ENCODE measurements at places on chromosomes 7 and 10. TPM values are rescaled to one million over a fixed set of nuclear protein-coding genes. Genes with fewer than 3 reads are reported as not detected.

- no peak overlapping the region for H3K27ac ChIP-seq
- H3K36me3 ChIP-seq: no peaks in the 10 kb centered on the region
- no peaks in the 10 kb centered on the region for H3K27me3 ChIP-seq
- no peak overlapping the region for H3K4me3 ChIP-seq
- DNase-seq: no peak
Observed at GRCh38 chr7:100191775-100192174, 14.1 kb downstream of the STAG3 start.

DNA sequence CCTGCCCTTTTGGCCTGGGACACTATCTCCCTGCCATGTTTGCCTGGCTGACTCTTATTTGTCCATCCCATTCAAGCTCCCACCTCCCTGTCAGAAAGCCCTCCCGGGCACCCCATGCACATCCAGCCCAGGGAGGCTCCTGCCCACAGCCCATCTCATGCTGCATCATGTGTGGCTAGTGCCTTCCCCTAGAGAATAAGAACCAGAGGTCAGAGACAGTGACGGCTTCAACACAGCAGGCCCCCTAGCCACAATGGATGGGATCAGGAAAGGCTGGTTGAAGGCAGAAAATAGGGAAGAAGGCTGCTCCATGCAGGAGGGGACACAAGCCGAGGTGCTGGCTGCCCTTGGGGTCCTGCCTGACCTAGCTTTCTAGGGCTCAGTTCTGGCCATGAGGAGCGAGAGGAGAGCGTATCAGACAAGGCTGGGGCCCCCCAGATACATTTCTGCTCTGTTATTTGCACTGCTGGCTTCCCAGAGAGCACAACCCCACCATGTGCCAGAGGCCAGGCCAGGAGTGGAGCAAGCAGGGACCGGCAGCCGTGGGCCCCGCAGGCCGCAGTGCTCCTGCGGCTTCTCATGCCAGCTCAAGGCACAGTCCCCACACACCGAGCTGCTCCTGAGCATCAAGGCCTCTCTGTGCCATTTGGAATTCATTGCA lies 161.1 kb upstream of the ZMIZ1 start:
- DNase-seq: no peak
- no peak overlapping the region for H3K4me3 ChIP-seq
- no peaks in the 10 kb centered on the region for H3K4me1 ChIP-seq
- H3K36me3 ChIP-seq: no peaks in the 10 kb centered on the region

- H3K27me3 ChIP-seq: peaks cover 22% of the 10 kb centered on the region
- H3K4me3 ChIP-seq: no peak overlapping the region
- DNase-seq: no peak
- H3K4me1 ChIP-seq: peaks cover 13% of the 10 kb centered on the region
Observed at GRCh38 chr7:128162666-128163065, 78.4 kb upstream of the LEP start.

GRCh38 chr10:14707481-14707880 lies 67.2 kb downstream of the FAM107B start:
- H3K27me3 ChIP-seq: no peaks in the 10 kb centered on the region
- no peaks in the 10 kb centered on the region for H3K36me3 ChIP-seq
- H3K4me1 ChIP-seq: no peaks in the 10 kb centered on the region
- H3K27ac ChIP-seq: no peak overlapping the region

GRCh38 chr10:78533098-78533497 lies 499.4 kb downstream of the RPS24 start:
- no peak overlapping the region for H3K27ac ChIP-seq
- H3K4me3 ChIP-seq: no peak overlapping the region
- no peaks in the 10 kb centered on the region for H3K4me1 ChIP-seq
- DNase-seq: no peak

DNA sequence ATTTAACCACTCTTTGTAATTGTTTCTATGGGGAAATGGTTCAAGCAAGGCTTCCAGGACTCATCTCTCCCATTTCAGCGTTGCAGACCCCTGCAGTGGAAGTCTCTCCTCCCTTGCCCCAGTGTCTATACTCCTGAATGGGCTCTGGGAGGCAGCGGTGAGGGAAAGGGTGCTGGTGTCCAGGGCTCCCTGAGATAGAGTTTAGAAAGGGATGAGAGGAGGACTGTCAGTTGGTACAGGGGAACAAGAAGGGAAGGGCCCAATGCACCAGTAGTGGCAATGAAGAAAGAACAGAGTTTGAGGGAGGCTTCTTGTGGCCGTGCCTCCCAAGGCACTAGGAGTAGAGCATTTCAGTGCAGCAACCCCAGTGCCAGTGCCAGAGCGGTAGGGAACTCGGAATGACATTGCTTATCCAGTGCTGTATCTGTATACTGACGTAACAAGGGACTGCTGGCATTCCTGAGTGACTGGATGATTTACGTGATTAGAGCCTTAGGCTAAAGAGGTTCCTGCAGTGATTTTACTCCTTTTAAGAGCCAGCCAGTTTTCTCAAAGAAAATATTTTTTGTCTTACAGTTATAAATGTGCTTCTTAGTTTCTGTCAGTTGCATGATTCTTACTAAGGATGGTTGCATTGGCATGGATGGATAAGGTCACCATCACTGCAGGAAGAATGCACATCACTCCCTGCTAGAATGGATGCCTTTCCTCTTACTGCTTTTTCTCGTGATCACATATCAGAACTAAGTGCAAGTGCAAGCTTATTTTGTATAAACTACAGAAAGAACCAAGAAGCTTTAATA lies 28.0 kb downstream of the PRPF18 start:
- H3K4me3 ChIP-seq: no peak overlapping the region
- no peaks in the 10 kb centered on the region for H3K27me3 ChIP-seq
- H3K4me1 ChIP-seq: no peaks in the 10 kb centered on the region
- H3K36me3 ChIP-seq: no peaks in the 10 kb centered on the region

GRCh38 chr10:3391657-3392056 lies 219.1 kb upstream of the PITRM1 start:
- H3K4me3 ChIP-seq: no peak overlapping the region
- DNase-seq: no peak
- H3K27me3 ChIP-seq: no peaks in the 10 kb centered on the region
- no peaks in the 10 kb centered on the region for H3K36me3 ChIP-seq

DNA sequence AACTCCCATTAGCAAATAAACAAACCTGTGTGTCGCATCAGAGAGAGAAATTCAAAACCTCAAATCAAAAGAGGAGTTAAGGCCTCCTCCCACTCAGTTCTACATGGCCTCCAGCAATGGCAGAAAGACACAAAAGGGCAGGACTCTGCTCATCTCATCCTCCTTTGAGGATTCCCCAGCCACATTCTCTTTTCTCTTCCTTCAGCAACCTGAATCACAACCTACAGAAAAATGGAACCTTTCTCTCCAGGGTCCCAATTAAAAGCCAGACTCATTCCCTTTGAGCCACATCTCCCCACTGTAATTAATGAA lies 7.9 kb downstream of the OSBPL3 start:
- peaks cover 21% of the 10 kb centered on the region for H3K4me1 ChIP-seq
- H3K27ac ChIP-seq: peak overlapping the region; percentile 80
- H3K36me3 ChIP-seq: no peaks in the 10 kb centered on the region
- DNase-seq: no peak
- no peaks in the 10 kb centered on the region for H3K27me3 ChIP-seq

GRCh38 chr10:88459530-88459929 lies 123.6 kb downstream of the RNLS start:
- no peaks in the 10 kb centered on the region for H3K4me1 ChIP-seq
- no peak overlapping the region for H3K4me3 ChIP-seq
- no peak overlapping the region for H3K27ac ChIP-seq
- H3K27me3 ChIP-seq: no peaks in the 10 kb centered on the region

GRCh38 chr10:100522945-100523344 lies 3.3 kb upstream of the SEC31B start:
- peaks cover 7% of the 10 kb centered on the region for H3K36me3 ChIP-seq
- no peak overlapping the region for H3K4me3 ChIP-seq
- no peak overlapping the region for H3K27ac ChIP-seq
- DNase-seq: no peak
- H3K27me3 ChIP-seq: no peaks in the 10 kb centered on the region

DNA sequence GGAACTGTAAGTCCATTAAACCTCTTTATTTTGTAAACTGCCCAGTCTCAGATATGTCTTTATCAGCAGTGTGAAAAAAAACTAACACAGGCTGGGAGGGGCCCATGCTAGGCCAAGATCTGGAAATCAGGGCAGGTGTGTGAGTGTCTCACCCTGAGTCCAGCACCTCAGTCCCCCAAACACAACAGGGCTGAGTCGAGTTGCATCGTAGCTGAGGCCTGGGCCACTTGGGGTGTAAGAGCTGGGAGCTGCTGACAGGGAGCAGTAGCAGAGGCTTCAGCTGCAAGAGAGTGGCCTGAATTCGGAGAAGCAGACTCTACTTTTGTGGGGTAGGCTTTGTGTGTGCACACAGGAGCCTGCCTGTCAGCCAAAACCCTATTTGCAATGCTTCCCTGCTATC lies 553.1 kb downstream of the PTPRN2 start:
- no peak overlapping the region for H3K4me3 ChIP-seq
- H3K4me1 ChIP-seq: no peaks in the 10 kb centered on the region
- H3K27me3 ChIP-seq: no peaks in the 10 kb centered on the region
- H3K27ac ChIP-seq: no peak overlapping the region

DNA sequence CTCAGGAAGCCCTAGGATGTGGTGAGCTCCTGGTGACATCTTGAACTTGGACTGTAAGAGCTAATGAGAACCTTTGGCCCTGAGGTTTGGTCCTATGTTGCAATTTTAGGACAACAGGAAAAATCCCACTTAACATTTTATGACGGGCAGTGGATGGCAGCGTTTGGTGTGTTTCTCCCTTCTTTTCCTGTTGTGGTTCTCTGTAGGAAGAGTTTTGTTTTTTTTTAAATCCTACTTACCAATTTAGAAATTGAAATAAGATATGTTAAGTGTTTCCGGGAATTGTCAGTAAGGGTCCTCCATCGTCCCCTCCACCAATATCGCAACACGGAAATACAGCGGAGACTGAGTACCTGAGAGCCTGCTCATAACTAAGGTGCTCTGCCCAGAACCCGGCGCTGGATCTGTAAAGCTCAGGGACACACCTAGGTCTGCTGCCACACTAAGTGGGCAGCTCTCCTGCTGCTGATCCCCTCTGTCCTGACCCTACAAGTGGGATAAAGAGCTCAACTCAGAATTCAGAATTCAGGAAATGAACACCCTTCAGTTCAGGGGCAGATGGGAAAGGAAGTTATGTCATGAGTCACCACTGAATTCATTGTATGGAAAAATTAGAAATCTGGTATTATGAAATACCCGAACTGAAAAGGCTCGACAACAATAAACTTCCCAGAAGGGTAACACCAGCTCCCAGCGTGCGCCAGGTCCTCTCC lies 9.1 kb upstream of the PROSER2 start:
- no peaks in the 10 kb centered on the region for H3K27me3 ChIP-seq
- peak overlapping the region; percentile 29 for H3K27ac ChIP-seq
- H3K4me1 ChIP-seq: no peaks in the 10 kb centered on the region
- no peak for DNase-seq
- no peak overlapping the region for H3K4me3 ChIP-seq

GRCh38 chr7:111732923-111733322 lies 170.6 kb upstream of the IMMP2L start:
- no peak overlapping the region for H3K27ac ChIP-seq
- H3K27me3 ChIP-seq: no peaks in the 10 kb centered on the region
- no peak overlapping the region for H3K4me3 ChIP-seq
- no peak for DNase-seq

DNA sequence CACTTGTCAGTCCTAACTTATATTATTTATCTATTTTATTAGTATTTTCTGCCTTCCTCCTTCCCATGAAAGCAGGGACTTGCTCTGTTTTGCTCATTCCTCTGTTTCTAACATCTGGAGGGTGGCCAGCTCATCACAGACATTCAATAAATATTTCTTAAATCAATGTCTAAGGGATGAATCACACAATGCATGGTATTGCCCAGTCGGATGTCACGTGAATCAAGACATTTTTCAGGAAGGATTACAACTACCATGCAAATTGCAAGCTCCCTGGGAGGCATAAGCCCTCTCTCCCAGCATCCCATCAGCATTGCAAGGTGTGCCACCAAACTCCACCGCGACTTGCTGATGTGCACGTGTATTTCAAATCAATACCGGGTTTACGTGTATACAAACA lies 146.6 kb upstream of the RNF32 start:
- no peaks in the 10 kb centered on the region for H3K36me3 ChIP-seq
- no peak overlapping the region for H3K27ac ChIP-seq
- no peak for DNase-seq
- no peaks in the 10 kb centered on the region for H3K27me3 ChIP-seq
- no peaks in the 10 kb centered on the region for H3K4me1 ChIP-seq
- H3K4me3 ChIP-seq: no peak overlapping the region

DNA sequence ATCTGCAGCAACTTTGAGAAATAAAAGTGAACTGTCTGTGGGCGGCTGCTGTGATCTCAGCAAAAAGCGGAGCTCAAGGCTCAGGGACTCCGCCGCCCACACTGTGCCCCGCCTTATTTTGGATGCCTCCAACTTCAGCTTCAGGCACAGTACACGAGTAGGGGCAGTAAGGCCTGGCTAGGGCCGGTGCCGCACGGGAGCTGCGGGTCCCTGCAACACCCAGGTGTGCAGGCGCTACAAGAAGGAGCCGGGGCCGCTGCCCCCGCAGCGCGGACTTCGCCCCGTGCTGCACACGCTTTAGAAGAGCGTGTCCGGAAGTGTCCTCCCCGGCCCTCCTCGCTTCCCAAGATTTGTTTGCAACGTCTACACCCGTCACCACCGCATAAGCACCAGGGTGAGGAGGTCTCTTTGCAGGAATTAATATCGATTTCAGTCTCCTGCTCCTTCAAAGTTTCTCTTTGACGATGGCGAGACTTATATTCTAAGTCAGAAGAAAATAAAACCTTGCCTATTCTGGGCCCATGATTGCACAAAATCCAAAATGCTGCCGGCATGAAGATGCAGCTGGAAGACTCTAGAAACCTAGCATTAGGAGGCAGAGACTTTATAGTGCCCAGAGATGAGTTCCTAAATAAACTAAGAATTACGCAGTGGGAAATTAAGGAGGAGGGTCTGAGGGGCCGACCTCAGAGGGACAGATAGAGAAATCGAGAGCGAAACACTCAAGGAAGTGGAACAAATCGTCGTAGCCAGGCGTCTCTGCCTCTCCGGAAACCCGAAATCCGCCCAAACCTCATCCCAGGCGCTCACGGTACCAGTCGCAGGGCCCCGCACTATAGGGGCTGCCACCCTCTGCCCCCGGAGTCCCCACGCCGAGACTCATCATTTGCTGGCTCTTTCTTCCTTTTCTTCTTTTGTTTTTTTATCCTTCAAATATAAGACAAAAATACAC lies 6.4 kb downstream of the VAX1 start:
- H3K4me3 ChIP-seq: no peak overlapping the region
- peaks cover 44% of the 10 kb centered on the region for H3K4me1 ChIP-seq
- no peak overlapping the region for H3K27ac ChIP-seq
- peaks cover 100% of the 10 kb centered on the region for H3K27me3 ChIP-seq

GRCh38 chr7:50497068-50497642 lies 47.0 kb upstream of the FIGNL1 start:
- H3K36me3 ChIP-seq: no peaks in the 10 kb centered on the region
- no peak overlapping the region for H3K4me3 ChIP-seq
- H3K4me1 ChIP-seq: peaks cover 17% of the 10 kb centered on the region

- DNase-seq: no peak
- H3K4me3 ChIP-seq: no peak overlapping the region
- no peaks in the 10 kb centered on the region for H3K36me3 ChIP-seq
- no peak overlapping the region for H3K27ac ChIP-seq
- peaks cover 5% of the 10 kb centered on the region for H3K4me1 ChIP-seq
Observed at GRCh38 chr10:123930340-123931001, 38.9 kb upstream of the CPXM2 start.

The SH2B2 gene
- 0.47 TPM for total RNA-seq

The ZNF479 gene
- total RNA-seq: not detected

The GPR22 gene
- total RNA-seq: not detected

The DNA2 gene
- total RNA-seq: 2.3 TPM

The PLPP4 gene
- not detected for total RNA-seq

The PRR15 gene
- 1.3 TPM for total RNA-seq

The ZNF92 gene
- 7.5 TPM for total RNA-seq

The GJD4 gene
- total RNA-seq: not detected

The CAMK2B gene
- 0.76 TPM for total RNA-seq

Data from esophagus squamous epithelium (tissue), 5 donors.